ENCODE measurements at places on chromosomes 3 and 15.

DNA sequence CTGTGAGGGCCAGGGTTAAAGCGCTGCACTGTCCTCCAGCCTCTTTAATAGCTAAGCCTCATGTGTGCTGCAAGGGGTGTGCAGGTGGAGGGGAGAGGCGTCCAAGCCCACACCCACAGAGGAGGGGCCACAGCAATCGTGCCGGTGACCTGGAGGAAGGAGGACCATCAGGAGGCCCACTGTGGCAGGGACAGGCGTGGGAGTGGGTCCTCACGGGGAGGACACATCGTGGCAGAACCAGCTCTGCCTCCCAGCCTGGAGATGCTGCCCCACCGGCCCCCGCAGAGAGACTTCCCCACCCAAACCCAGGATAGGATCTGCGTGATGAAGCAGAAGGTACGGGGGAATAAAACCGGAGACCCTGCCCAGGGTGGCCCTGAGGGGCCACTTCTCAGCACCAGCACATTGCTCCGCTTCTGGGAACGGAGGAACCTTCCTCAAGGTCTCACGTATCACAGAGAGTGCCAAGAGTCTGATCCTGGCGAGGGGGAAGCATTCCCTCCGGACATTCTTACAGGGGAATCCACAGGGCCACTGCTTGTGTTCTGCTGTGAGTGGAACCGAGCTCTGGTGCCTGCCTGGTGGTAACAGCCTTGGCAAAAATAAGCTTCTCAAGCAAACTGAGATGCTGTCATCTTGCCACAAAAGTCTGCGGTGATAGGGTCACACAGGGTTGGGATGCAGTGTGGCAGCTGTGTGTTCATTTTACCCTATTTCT is 199.8 kb downstream of the XXYLT1 start:
- no peak for DNase-seq

DNA sequence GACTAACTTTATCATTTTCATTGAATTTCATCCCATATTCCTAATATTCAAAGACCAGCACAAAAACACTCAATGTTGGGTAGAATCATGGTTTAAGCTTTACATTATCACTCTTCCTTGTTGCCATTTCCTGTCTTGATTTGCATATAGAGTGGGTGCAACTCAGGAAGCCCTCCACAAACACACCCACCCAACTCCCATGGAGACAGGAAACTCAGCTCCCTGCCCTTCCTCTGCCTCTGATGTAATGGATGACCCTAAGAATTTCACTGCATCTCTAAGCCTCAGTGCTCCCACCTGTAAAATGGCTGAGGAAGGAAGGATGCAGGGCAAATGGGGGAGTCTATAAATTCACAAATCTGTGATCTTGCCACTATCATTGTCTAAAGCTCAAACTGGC is 98.1 kb upstream of the BFSP2 start:
- DNase-seq, result no peak

DNA sequence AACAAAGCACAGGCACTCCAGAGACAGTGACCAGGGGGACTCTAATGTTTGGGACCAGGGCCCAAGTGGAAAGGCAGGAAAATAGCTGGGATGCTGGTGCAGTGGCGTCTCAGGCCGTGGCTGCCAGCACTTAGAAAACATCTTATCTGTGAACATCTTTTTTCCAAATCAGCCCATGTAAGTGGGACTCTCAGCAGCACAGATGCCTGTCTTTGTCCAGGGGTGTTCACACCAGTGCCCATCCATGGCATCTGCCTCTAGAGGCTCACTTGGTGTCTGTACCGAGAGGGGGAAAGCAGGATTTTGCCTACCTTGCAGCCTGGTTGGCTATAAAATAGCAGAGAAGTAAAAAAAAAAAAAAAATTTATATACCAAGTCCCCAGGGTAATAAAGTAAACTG is 26.7 kb downstream of the SLC12A8 start:
- DNase-seq, result no peak

GRCh38 chr15:61090386-61091288 is 138.5 kb downstream of the RORA start:
- no peak for DNase-seq

- no peak for DNase-seq
Observed at GRCh38 chr15:88256279-88257230, at the start of gene NTRK3. Gene NTRK3, minus strand, starts transcription at chr15:88256739. Its CDS starts 586 bp downstream, at chr15:88256153.

DNA sequence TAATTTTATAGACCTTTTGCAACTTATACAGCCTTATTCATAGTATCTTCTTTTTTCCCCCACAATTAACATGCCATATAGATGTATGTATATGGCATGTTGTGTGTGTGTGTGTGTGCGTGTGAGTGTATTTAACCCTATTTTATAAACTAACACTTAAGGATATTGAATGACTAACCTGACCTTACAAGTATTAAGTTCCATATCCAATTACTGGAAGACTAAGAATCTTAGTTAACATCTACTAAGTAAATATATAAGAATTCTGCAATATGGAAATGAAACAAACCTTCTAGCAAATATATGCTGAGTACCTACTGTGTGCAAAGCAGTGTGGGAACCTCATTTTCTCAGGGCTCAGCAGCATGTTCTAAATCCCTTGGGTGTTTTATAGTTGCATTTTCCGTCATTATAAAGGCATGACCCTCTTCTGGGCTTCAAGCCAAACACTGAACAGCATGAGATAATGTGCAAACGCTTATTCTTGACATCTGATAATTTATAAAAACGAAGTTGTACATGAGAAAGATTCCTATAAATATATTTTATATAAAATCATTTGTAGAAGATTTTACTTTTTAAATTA is 105.5 kb downstream of the NLGN1 start:
- DNase-seq, result no peak

DNA sequence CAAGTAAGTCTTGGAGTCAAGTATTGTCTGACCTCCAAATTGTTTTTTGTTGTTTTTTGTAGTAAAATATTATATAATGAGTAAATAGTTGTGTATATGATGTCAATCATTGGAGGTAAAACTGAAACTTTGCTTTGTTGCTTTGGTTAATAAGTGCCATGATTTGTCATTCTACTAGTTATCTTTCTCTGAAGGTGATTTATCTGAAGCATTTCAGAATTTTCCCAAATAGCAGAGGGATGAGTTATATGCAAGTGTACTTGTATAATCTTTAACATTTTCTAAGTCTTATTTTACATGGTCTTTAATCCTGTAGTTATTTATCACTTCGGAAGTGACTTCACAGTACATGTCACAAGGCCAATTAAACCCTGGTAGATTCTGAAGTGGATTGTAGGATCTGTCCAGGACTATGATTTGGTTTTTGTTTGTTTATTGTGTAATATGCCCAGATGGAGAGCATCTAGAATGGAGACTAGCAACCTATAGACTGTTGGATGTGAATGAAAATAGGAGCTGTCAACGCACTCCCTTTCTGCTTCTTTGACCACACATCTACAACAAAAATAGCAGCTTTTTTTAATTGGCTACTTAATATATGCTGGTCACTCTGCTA is 93.1 kb upstream of the SAMMSON start:
- DNase-seq, result no peak

DNA sequence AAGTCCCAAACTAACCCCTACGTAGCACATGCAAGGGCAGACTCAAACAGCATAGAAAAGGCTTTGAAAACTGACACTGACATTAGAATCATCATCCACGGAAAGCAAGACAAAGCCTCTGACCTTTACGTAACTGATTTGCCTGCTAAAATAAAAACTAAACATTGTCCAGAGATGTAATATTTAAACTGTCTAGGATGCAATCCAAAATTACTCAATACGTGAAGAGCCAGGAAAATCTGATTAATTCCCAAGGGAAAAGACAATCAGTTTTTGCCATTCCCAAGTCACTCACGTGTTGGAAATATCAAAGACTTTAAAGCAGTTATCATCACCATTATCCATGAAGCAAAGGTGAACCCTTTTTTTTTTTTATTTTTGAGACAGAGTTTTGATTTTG is 13.3 kb upstream of the IQCF1 start:
- DNase-seq, result no peak

DNA sequence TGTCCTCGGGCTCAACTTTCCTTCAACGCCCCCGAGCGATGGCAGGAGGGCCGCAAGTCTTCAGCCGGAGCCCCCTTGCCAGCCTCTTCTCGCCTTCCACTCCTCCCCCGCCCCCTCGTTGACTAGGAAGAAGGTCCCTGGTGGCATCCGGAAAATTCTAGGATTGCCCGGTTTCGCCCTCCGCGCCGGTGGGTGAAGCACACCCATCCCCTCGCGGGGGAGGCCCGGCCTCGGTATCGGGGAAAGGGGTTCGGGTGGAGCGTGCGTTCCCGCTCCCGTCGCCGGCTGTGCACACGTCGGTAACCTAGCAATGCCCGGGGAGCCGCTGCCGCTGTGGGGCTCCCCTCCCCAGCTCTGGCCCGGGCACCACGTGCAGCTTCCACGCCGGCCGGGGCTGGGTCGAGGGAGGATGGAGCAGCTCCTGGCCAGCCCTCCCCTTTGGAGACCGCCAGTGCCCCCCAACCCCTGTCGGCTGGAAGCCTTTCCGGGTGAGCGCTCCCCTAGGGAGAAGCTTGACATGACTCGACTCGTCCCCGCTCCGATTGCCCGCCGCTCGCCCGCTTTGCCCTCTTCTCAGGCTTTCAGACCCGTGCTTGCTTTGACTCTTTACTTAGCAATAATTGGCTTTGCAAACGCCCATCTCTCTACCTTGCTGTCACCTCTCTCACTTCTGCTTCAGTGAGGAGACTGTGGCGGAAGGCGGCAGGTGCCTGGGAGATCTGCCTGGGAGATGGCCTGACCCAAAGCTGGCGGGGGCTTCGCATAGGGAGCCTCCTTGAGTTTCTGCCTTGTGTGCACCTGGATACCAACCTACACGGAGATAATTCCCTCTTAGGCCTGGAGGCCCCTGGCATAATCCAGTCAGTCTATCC is 1.3 kb downstream of the CACNA1D start:
- DNase-seq, result no peak

GRCh38 chr3:172953571-172953970 is 187.5 kb downstream of the SPATA16 start:
- DNase-seq, result no peak

- no peak for DNase-seq
Observed at GRCh38 chr3:100891827-100892226, 101.4 kb downstream of the ABI3BP start.

DNA sequence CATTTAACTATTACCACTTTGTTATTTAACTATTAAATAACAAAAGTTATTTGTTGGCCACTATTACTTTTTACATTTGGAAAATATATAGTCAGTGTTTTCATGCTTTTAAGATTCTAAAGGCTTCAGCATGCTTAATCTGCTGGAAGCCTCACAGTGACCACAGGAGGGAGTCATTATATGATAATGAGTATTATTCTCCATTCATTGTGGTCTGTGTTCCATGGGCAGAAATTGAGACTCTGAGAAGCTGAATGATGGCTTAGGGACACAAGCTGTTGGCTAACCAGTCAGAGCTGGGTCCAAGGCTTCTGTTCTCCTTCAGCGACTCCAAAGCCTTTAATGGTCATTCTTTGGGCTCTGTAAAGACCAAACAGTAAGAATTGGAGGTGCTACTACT is 64.7 kb downstream of the BFSP2 start:
- DNase-seq, result no peak

- no peak for DNase-seq
Observed at GRCh38 chr3:47243419-47244147, 39.0 kb downstream of the KIF9 start.

DNA sequence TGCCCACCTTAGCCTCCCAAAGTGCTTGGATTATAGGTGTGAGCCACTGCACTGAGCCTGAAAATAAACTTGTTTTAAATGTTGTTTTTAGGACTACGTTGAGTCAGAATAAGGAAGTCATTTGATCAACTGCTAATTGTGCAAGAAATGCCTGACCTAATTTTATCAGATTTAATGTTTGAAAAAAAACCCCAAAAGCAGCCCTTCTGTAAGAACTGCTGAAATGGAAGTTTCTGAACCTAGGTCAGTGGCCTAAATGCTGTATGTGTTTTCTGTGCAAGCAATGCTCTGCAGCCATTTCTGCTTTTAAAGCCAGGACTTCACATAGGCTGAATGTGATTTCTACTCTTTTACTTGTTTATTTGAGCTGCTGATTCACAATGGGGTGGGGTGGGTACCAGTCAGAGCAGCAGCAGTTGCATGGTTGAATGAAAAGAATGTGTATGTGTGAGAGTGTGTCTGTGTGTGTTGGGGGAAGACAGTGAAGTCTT is 6.6 kb downstream of the GPX1 start:
- peak; percentile 51 for DNase-seq

DNA sequence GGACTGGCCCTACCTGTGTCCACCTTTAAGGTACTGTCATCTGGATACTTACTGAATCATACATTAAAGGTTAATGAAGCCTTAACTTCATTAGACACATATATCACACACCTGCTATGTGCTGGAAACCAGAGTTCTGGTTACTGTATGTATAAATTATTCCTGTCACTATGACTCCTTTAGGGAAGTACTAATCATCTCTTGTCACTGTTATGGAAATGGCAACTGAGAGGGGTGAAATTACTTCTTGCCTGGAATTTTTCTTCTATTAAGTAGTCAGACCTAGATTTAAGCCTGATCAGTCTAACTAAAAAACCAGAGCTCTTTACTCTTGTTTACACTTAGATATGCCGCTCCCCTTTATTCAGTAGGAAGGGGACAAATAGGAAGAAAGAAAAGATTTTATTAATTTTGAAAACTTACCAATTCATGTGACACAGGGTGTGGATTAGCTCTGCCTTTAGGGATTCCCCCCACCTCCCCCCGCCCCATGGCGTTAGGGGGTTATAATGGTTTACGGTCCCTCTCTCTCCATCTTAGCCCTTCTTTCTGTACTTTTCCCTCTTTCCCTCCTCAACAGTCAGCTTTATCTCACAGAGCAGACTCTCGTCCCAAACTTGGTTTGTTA is 152.5 kb downstream of the KLHL25 start:
- DNase-seq, result no peak

DNA sequence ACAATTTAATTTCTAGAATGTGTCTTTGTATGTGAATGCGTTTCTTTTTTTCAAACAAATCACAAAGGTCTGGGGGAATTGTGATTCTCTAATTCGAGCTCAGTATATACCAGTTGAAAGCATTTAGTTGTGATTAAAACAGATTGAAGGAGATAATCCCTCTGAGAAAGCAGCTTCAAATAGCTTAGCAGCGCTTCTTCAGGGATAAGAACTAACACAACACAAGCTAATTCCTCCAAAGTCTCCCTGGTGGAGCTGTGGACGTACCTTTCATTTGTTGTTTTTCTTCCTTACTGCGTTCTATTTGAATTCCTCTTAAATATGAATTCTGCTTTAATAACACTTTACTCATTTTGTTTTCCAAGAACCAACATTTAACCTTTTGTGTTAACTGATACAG is 286.7 kb downstream of the ROBO2 start:
- DNase-seq, result no peak

- no peak for DNase-seq
Observed at GRCh38 chr3:113802795-113803455, 35.7 kb upstream of the GRAMD1C start.

GRCh38 chr3:197468167-197468566 is 87.6 kb downstream of the BDH1 start:
- DNase-seq, result no peak
